ENCODE measurements at places on chromosomes 7 and 10.
A peak's percentile ranks its signal among the peaks of the same experiment; 100 is the strongest.

DNA sequence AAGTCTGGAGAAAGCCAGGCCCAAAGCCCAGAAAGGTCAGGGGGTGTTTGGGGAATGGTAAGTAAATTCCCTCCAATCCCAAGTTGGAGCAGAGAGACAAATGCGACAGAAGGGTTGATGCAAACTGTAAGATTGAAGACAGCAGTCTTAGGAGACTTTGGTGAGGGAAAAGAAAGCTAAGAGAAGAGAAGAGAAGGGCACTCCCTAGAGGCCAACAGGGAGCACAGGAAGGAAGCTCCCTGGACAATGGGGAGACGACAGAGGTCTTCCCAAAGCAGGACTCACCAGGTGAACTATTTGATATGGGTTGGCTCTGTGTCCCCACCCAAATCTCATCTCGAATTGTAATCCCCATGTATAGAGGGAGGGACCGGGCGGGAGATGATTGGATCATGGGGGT, 151.5 kb downstream of the KIF20B start:
- no peak for DNase-seq

DNA sequence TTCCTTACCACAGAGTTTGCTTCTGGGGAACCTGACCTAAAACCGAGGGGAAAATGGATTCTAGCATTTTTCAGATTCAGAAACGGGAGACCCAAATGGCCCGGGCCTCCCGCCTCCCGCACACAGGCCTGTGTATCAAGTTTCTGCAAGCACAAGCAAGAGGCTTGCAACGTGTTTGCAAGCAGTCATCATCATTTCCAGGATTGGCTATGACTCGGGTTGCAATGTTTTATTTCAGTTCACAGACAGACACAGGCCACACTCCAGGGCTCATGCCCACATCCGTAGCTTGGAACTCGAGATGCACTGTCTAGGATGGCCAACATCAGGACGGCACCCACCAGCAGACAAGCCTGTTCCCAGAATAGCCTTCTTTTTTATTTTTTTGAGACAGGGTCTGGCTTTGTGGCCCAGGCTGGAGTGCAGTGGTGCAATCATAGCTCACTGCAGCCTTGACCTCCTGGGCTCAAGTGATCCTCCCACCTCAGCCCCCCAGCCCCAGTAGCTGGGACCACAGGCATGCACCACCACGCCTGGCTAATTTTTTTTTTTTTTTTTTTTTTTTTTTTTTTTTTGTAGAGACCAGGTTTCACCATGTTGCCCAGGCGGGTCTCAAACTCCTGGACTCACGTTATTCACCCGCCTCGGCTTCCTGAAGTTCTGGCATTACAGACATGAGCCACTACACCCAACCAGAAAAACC, 68.1 kb upstream of the FOXK1 start:
- peak; percentile 24 for DNase-seq

DNA sequence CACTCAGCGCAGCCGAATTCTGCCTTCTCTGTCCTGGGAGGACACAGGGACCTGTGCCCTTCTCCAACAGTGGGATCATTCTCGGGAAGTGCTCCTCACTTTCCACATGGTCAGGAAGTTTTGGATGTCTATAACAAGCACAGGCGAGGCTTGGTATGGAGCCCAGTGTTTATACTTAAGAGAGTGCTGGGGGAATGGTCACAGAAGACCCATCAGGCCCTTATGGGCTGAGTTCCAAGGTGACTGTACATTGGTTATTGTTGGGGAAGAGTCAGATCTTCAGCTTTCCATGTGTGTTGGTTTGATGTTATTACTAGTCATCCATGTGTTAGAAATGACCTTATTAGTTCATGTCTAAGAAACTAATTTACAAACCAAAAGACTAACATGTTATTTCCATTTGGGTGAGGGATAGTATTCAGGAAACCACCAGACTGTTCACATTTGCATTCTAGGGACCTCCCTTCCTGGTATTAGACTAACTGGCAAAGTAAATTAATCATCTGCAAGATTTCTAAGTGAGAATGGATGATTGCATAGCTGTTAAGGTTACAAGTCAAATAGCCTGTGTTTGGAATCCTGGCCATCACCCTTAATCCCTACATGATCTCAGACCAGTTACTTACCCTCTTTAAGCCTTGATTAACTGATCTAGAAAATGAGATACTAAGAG, 834.2 kb downstream of the LRMDA start:
- DNase-seq: no peak

GRCh38 chr10:110265573-110266193, 39.0 kb downstream of the SMNDC1 start:
- no peak for DNase-seq

- no peak for DNase-seq
Observed at GRCh38 chr7:144854839-144855424, 19.1 kb upstream of the TPK1 start.

GRCh38 chr7:158279539-158280447, 307.8 kb downstream of the PTPRN2 start:
- DNase-seq: peak; percentile 53

DNA sequence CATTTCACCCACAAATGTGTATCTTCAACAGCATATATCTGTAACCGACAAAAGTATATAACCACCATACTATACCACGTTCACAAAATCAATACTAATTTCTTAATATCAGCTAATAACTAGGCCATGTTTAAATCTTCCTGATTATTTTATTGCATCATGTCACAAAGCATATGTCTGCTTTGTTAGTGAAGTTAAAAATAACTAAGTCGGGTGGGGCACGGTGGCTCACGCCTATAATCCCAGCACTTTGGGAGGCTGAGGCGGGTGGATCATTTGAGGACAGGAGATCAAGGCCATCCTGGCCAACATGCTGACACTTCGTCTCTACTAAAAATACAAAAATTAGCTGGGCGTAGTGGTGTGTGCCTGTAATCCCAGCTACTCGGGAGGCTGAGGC, 47.7 kb downstream of the HERC4 start:
- DNase-seq: no peak
